ENCODE measurements at places on chromosomes 2 and 18.

DNA sequence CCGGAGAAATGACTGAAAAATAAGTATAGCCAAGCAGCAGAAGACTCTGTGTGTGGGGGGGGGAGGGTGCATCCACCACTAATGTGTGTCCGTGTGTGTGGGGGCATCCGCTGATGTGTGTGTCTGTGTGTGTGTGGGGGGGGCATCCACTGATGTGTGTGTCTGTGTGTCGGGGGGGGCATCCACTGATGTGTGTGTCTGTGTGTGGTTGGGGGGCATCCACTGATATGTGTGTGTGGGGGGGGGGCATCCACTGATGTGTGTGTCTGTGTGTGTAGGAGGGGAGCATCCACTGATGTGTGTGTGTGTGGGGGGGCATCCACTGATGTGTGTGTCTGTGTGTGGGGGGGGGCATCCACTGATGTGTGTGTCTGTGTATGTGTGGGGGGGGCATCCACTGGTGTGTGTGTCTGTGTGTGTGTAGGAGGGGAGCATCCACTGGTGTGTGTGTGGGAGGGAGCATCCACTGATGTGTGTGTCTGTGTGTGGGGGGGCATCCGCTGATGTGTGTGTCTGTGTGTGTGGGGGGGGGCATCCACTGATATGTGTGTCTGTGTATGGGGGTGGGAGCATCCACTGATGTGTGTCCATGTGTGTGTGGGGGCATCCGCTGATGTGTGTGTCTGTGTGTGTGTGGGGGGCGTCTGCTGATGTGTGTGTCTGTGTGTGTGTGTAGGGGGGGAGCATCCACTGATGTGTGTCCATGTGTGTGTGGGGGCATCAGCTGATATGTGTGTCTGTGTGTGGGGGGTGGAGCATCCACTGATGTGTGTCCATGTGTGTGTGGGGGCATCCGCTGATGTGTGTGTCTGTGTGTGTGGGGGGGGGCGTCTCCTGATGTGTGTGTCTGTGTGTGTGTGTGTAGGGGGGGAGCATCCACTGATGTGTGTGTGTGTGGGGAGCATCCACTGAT lies 125.0 kb downstream of the NFATC1 start:
- no peak for DNase-seq

DNA sequence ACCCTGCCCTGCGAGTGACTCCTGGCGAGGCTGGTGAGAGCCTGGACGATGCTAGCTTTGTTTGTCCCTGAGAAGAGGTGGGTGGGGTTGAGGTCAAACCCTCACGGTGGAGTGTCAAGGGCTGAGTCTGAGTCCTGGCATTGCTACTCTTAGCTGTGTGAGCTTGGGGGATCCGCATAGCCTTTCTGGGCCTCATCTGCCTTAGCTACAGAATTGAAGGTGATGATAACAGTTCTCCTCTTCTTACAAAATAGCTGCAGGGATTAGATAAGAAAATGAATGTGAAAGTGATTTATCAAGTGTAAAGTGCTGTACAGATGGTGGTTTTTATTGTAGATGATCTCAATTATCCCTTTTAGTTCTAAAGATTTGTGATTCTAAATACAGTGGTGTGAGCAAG lies 144.6 kb downstream of the LPIN1 start:
- no peak for DNase-seq

DNA sequence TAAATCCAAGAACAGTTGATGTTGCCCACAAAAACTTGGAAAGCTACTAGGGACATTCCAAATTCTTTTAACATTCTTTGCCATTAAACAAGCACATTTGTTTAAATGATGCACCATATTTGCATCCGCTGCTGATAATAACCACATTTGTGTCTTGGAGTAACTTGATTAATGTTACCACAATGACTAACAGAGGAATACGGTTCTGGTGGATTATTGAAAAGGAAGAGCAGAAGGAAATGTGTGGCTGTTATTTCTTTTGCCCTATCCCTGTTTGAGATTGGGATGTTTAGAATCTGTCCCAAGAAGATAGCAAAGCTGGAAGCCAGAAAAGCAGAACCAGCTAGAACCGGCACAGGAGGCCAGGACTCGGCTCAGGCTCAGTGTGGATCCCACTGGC lies 39.2 kb upstream of the RASGRP3 start:
- no peak for DNase-seq

GRCh38 chr2:47488870-47489584 lies 86.1 kb downstream of the MSH2 start:
- DNase-seq: no peak

GRCh38 chr2:189370719-189371118 lies 70.6 kb upstream of the WDR75 start:
- DNase-seq: no peak

GRCh38 chr2:237563816-237564215 lies 2.6 kb upstream of the PRLH start:
- no peak for DNase-seq

- no peak for DNase-seq
These were observed 35.2 kb downstream of the STK39 start for GRCh38 chr2:168212167-168212566.

DNA sequence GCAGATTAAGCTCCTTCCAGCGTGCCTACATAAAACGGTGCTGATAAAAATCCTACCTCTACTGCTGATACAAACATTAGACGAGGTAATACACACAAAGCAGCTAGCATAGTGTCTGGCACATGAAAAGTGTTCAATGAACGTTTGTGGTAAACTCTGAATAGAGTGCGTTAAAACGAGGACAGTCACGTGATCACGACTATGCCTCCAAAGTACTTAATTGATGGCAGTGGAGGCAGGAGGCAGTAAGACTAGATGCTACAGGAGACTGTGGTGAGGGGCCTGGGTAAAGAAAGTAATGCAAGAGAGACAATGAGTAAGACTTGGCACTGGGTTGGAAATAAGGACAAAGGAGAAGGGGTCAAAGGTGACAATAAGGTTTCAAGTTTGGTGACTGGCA lies 32.1 kb upstream of the LHCGR start:
- DNase-seq: no peak
